ENCODE measurements at places on chromosomes 7 and 10.
A peak's percentile ranks its signal among the peaks of the same experiment; 100 is the strongest.

GRCh38 chr10:113631684-113632367 is 32.0 kb downstream of the NRAP start:
- no peak for DNase-seq

- DNase-seq: no peak
These were observed 147.2 kb downstream of the NSUN6 start for GRCh38 chr10:18504161-18504560.

DNA sequence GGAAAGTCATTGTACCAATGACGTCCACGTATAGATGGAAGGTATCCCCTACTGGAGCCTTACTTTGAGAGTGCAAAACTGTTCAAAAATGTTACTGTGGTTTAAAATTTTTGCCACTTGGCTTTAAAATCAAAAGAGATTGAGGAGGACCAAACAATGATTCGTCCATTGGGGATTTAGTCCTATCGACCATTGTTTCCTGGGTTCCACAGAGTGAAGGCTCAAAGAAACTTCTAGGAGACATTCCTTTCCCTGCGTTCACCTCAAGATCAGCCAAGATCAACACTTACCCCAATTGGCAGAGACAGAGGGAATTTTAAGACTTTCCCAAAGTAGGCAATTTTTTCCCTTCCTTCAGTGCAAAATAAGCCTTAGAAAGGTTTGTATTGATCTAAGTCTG is 152.3 kb downstream of the NEBL start:
- no peak for DNase-seq

GRCh38 chr7:148485618-148486017 is 104.9 kb upstream of the C7orf33 start:
- no peak for DNase-seq

DNA sequence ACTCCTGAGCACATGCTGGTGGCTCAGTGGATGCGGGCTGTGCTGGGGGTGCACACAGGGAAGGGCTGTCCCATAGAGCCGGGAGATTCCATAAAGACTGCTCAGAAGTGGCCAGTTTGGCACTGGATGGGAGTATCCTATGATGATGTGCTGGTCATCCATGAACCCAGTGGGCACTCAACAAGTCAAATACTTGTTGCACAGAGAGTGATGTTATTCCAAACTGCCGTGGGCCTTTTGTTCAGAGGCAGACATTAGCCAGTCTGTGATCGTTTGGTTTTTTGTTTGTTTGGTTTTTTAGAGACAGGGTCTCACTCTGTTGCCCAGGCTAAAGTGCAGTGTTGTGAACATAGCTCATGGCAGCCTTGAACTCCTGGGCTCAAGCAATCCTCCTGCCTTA is 30.9 kb upstream of the SAMD8 start:
- no peak for DNase-seq

DNA sequence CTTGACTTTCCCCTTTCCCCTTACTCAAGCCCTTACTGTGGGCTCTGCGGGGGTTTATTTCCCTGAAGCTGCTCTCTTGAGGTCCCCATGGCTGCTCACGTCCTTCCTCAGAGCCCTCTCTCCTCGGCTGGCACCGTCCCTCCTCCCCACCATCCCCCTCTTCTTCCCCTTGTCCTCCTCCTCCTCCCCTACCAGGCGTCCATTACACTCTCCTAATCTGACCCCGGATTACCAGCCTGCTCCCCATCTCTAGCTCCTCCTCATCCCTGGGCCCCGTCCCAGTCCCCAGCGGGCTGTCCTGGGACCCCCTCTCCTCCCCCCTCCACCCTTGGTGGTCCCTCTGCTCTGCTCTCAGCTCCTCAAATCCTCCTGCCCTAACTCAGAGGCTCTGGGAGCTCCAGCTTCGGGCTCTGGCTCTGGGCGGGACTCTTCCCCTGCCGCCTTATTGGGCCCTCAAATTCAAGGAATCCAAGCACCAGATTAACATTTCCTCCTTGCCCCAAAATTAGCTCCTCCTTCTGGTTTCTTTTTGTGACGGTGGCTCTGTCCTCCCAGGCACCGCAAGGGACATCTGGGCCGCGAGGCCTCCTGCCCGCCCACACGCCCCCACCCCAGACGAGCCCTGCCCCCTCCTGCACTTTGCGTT is 48.5 kb upstream of the LEP start:
- no peak for DNase-seq

GRCh38 chr7:36670585-36671431 is 53.5 kb downstream of the AOAH start:
- DNase-seq: peak; percentile 48

GRCh38 chr10:47408606-47409005 is 24.5 kb upstream of the ZNF488 start:
- DNase-seq: no peak

GRCh38 chr7:47444376-47445098 is 137.4 kb downstream of the TNS3 start:
- no peak for DNase-seq

DNA sequence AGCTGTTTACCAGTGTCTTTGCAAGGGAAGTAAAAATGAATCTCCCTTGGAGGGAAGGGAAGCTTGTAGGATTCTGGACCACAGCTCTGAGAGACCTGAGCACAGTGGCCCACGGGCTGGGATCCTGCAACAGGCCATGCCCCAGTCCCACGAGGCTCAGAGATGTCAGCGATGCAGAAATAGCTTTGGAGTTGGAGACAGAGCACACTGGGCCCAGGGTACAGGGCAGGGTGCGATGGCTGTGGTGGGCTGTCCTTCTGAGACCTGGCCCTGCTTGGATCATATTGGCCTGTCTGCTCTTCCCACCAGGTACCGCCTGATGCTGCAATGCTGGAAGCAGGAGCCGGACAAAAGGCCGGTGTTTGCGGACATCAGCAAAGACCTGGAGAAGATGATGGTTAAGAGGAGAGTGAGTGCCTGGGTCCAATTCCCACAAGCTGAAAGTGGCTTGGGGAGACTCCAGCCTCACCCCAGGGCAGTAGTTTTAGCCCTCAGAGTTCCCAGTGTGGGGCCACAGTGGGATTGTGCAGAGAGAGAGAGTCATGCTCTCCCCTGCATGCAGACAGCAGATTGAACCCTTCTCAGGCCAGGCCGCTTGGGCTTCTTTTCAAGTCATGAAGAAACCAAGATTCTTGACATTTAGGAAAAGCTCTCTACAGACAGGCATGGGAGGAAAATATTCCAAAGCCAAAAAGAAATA is 13.5 kb upstream of the CSGALNACT2 start:
- no peak for DNase-seq

GRCh38 chr10:18236756-18237155 is 96.5 kb downstream of the CACNB2 start:
- no peak for DNase-seq

GRCh38 chr7:25124465-25125136 is 459 bp downstream of the CYCS start:
- DNase-seq: no peak

- no peak for DNase-seq
These were observed 821 bp downstream of the SLC35B4 start for GRCh38 chr7:134315679-134316538.

DNA sequence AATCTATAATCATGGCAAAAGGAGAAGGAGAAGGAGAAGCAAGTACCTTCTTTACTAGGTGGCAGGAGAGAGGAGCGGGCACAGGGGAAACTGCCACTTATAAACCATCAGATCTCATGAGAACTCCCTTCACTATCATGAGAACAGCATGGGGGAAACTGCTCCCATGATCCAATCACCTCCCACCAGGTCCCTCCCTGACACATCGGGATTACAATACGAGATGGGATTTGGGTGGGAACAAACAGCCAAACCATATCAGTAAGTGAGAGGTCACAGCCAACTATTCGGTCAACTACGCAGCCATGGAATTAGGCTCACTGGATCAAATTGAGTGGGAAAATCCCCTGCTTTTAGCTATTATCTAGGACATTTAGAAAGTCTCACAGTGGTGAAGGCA is 54.2 kb upstream of the STEAP1B start:
- DNase-seq: no peak

DNA sequence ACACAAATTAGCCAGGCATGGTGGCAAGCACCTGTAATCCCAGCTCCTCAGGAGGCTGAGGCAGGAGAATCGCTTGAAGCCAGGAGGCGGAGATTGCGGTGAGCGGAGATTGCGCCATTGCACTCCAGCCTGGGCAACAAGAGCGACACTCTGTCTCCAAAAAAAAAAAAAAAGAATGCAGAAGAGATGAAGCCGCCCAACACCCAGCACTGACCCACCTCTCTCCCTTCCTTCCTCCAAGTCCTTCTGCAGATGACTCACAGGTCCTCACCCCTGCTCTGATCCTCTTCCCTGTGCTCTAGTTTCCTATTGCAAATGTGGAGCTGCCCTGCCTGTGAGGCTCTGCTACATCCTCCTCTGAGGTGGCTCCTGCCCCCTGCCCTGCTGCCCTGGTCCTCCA is 22.0 kb upstream of the OPALIN start:
- no peak for DNase-seq

DNA sequence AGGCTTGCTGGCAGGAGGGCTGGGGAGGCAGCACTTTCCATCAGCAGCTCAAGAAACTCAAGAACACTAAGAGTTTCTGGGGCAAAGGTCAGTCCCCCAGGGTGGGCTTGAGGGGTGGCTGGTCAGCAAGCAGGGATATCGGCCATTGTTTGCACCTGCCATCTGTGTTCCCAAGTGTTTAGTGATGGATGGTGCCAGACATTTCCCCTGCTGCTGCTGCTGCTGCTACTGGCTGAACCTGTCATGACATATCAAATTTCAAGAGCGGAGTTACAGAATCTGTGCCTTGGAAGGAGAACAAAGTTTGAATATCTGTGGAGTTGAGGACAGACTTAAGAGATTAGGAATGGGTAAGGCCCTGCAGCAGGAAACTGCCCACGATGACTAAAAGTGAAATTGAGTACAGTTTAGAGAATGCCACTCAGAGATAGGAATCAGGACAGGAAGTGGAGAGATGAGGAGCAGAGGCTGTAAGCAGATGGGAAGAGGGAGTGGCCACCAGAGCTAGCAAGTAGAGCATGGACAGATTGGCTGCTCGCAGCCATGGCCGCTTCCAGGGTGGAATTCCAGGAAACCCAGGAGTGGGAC is 39.2 kb upstream of the PPP1R3C start:
- DNase-seq: peak; percentile 59

DNA sequence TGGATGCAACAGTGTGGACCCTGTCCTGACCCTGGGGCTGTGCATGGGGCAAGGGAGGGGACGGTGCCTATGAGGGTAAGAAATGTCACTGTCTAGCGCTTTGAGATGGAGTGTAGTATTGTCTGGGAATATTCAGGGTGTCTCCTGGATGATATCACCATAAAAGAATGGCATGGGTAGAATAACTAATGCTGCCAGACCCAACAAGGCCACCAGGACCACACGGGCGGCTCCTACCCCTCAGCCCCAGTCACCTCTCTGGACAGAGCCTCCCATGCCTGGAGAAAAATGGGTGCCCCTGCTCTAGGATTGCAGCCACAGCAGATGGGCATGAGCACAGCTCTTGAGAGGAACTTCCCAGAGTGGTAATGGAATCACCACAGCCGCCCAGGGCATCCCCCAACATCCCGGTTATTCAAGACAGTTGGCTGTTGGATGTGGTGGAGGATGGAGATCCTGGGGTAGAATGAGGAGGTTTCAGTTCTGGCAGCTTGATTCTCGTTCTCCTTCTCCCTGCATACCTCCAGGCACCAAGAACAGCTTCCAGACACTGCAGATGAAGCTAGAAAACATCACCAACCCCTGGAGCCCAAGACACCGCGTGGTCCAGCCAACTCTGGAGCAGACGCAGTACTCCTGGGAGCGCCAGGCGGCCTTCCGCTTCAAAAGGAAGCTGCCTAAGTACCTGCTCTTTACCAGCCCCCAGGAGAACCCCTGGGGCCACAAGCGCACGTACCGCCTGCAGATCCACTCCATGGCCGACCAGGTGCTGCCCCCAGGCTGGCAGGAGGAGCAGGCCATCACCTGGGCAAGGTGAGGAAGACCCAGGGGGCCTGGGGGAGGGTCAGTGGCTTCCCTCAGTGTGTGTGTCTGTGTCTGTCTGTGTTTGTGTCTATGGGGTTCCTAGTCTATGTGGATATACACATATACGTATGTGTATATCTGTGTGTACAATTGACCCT is 6.2 kb downstream of the AOC1 start:
- DNase-seq: no peak

DNA sequence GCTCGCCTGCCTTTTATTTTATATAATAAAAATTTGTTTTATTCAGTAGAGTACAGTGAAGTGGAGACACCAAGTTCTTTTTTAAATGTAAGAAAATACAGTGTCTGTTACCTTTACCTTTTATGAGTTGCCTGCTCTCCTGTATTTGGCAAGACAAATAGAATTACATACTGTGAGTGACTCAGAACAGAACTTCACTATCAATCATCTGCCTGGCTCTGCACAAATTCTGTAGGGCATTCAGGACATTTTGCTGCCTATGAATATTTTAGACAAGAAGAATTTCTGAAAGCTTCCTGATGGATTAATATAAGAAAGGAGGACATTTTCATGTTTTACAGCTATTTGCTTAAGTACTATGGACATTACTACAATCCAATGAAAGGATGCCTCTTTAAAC is 135.4 kb upstream of the PHF14 start:
- no peak for DNase-seq

DNA sequence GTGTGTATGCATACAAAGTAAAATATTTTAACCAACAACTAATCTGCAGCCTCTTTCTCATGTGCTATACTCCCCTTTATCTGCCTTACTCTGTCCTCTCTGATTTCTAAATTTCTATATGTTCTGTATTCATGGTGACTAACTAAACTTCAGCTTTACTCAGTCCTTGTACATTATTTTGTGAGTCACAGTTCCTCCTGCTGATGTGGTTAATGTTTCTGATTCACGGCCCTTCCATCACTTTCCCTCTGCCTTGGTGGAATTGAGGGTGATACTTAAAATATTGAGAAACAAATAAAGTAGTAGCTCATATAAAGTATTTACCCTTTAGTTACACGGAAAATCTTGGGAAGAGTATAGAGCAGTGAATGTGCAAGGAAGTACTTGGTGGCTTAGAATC is 899.1 kb upstream of the ZWINT start:
- DNase-seq: no peak

DNA sequence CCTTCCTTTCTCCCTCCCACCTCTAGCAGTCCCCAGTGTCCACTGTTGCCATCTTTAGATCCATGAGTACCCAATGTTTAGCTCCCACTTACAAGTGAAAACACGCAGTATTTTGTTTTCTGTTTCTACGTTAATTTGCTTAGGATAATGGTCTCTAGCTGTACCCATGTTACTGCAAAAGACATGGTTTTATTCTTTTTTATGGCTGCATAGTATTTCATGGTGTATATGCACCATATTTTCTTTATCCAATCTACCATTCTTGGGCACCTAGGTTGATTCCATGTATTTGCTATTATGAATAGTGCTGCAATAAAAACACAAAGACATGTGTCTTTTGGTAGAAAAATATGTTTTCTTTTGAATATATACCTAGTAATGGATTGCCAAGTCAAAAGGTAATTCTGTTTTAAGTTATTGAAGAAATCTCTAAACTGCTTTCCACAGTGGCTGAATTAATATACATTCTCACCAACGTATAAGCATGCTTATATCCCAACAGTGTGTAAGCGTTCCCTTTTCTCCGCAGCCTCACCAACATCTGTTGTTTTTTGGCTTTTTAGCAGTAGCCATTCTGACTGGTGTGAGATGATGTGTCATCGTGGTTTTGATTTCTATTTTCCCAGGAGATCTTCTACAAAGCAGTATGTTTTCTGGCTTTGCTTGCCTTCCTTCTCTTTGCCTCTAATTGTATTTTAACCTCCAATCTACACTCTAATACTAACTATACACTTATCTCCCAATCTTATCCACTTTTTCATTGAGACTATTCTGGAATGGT is 179.5 kb upstream of the PHF14 start:
- DNase-seq: no peak

- no peak for DNase-seq
These were observed 33.7 kb downstream of the MINPP1 start for GRCh38 chr10:87538092-87539015.
